Neuronal stem cell (in vitro differentiated cells): ENCODE measurements at places on chromosomes 5 and 9.

GRCh38 chr5:10339958-10340357, 13.5 kb upstream of the MARCHF6 start:
- no peak for DNase-seq

- DNase-seq, result no peak
These were observed 18.0 kb downstream of the DAPK1 start for GRCh38 chr9:87515588-87516221.

DNA sequence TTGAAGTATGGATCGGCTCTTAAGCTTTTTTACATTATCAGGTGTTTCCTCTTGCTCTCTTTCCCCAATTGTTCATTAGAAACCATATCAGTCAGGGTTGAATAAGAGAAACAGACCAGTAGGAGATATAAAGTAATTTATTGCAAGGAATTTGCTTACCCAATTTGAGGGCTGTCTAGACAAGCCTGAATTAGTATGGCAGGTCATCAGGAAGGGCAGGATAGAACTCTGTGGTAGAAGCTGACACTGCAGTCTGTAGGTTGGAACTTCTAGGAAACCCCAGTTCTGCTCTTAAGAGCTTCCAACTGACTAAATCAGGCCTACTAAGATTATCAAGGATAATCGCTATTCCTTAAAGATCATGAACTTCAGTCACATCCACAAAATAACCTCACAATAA, 24.3 kb downstream of the ISOC1 start:
- no peak for DNase-seq

- DNase-seq, result no peak
These were observed 143.6 kb upstream of the CCNG1 start for GRCh38 chr5:163293836-163294235.

GRCh38 chr9:108831496-108832178, 24.1 kb downstream of the ACTL7B start:
- DNase-seq, result no peak

GRCh38 chr5:15655683-15656082, 155.7 kb downstream of the FBXL7 start:
- DNase-seq, result no peak

GRCh38 chr5:121949885-121950284, 11.9 kb upstream of the SRFBP1 start:
- DNase-seq, result peak; percentile 30

DNA sequence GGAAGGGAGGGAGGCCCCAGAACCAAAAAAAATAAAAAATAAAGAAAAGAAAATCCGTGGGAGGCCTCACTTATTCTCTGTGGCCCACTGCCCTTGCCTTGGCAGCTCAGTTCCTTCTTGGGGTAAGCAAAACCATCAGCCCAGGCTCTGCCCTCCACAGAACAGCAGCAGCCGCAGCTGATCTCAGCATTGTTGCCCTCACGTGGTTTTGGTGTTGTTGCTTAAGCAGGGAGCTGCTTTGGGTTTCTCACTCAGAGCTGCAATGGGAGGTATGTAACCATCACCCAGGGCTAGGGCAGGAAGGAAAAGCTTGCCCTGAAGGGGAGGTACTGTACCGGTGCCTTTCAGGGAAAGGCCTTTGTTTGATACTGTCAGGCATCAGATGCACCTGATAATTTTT, 374.7 kb upstream of the WWC1 start:
- no peak for DNase-seq

DNA sequence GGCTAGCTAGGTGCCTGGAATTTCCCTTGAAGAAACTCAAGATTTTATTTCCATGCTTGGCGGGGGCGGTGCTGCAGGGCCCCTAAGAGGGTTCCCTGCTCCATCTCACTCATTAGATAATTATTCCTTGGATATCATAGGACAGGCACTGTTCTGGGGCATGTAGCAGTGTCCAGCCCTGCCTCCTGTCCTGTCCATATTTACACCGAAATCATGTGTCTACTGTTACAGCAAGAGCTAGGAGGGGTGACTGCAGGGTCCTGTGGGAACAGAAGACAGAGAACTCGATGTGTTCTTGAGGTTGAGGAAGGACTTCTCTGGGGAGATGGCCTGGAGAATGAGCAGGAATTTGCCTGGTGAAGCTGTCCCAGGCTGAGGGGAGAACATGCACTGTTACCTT, 96.6 kb downstream of the CYFIP2 start:
- DNase-seq, result no peak

- DNase-seq, result no peak
These were observed 364 bp upstream of the SFXN1 start for GRCh38 chr5:175478008-175478383.

GRCh38 chr5:109676920-109677319, 12.8 kb upstream of the MAN2A1 start:
- DNase-seq, result no peak

GRCh38 chr5:141935538-141935937, 11.9 kb downstream of the DELE1 start:
- no peak for DNase-seq

GRCh38 chr9:133421615-133422542, at the start of gene ADAMTS13:
ADAMTS13 (plus strand) TSS chr9:133422367; CDS start chr9:133422444, 77 bp downstream.
- DNase-seq, result no peak

GRCh38 chr9:94985649-94986048, 259.1 kb downstream of the AOPEP start:
- no peak for DNase-seq

DNA sequence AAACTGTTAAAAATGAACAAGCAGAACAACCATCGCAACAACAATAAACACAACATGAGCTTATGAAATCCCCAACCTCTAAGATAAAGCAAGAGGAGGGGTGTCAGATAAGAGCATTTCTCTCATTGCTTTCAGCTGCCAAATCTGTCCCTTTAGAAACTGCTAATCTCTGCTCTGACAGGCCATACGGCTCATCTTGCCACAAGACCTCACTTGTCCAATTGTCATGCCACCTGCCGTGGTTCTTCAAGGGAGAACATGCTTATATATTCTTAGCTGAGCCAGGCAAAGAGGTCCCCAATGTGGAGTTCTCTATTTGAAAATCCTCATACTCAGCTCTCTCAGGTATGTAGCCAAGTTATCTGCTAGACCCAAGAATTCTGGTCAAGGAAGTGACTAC, 405.0 kb upstream of the TNC start:
- no peak for DNase-seq

GRCh38 chr9:21684831-21685362, 117.5 kb upstream of the MTAP start:
- no peak for DNase-seq

GRCh38 chr9:25260046-25260445, 418.2 kb downstream of the TUSC1 start:
- no peak for DNase-seq

GRCh38 chr9:117415358-117415914, 579 bp upstream of the ASTN2 start:
- DNase-seq, result no peak

DNA sequence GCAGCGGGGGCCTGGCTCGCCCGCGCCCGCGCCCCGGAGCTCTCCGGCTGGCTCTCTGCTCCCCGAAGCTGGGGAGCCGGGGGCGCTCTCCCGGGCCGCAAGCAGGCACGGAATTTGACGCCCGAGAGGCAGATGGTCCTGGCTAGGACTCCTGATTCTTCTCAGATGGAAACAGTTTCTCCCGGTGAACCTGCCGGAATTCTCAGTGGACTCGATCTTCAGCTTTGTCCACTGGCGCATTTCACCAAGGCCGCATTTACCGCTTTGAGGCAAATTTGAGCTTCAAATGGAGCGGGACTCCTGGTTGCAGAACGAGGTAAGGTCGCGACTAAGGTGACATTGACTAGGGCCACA, 305.7 kb upstream of the KCNN2 start:
- DNase-seq, result no peak

- no peak for DNase-seq
These were observed 57.9 kb downstream of the TGFBR1 start for GRCh38 chr9:99162759-99163364.

GRCh38 chr5:39779831-39780230, 355.1 kb upstream of the DAB2 start:
- DNase-seq, result no peak

DNA sequence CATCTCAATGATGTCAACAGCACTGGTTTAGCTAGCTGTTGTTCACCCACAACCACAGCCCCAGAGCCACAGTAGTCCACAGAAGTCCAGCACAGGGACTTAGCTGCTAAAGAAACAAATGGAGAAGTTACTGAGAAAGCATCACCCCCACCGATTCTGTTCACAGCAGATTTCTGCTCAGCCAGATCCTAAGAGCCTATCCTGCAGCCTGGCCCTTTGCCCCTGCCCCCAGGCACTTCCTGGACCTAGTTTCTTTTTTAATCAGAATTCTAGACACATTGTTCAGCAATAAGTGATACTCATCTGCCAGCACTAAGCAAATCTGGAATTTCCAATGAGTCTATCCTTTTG, 7.4 kb downstream of the B4GALT1 start:
- DNase-seq, result no peak

DNA sequence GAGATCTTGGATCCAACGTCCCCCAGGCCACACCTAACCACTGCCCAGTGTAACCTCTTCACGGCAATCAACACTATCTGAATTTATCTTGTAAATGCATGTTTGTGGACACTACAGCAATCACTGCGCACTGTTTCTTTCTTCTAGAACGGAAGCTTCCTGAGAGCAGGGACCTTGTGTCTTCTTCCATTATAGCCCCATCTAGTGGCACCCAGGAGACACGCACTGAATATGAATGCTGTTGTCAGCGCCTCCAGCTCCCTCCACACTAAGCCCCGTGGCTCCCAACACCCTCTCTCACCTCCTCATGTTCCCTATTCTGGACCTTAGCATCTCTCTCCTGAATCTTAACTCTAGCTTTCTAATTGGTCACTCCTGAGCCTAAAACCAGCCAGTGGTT, 72.7 kb downstream of the SMIM23 start:
- no peak for DNase-seq

DNA sequence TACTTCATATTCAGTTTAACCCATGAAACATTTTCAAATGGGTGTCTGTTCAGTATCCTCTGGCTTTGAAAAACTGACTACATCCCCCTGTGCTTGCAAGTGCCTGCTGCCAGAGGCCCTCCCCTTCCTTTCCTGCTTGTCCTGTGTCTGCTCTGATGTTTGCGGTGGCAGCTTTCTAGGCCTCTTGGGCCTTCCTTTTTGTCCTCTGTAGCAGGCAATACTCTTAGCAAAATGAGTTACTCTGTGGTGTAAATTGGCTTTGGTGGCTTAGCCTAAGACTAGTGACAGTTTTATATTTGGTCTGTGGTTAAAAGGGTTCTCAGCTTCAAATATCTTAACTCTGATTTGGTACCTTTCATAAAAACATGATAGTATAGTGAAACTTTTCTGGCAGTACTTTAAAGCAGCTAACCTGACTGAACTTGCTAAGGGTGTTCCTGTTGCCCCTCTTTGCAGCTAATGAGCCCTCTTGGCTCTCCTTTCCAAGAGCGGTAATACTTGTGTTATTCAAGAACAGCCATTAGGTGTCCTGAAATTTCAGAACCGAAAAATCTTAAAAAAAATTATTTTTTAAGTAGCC, 76.6 kb downstream of the GOLM1 start:
- no peak for DNase-seq

DNA sequence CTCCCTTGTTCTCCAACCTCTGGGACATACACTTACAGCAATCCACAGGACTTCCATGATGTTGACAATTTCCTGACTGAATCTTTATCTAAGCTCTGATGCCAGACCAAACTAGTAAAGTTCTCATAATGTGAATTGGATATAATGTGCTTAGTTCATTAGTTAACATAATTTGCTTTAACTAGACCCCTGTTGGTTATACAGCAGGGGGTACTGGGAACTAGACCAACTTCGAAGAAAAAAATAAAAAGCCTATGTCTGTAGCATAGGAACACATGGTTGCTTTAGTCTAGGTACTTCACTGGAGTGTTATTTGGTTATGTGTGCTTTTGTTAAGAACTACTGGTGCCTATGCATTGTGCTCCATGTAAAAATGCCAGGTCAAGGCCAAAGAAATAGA, 173.8 kb downstream of the ADAMTS6 start:
- DNase-seq, result no peak

DNA sequence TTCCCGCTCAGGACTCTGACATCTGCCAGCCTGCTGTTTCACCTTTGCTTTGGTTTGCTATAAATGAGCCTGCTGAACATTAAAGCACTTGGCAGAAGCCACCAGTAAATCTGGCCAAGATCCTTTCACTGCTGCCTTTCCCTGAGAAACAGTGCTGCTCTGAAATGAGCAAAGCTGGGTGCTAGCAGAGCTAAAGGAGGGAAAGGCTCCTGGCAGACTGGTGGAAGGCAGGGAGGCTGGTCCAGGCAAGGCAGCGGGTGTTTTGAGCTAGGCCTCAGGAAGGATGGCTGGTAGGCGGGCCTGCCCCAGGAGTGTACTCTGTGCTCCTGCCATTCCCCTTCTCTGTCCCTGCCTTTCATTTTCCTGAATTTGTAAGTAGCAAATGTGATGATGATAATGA, 52.5 kb upstream of the PTGS1 start:
- DNase-seq, result no peak

DNA sequence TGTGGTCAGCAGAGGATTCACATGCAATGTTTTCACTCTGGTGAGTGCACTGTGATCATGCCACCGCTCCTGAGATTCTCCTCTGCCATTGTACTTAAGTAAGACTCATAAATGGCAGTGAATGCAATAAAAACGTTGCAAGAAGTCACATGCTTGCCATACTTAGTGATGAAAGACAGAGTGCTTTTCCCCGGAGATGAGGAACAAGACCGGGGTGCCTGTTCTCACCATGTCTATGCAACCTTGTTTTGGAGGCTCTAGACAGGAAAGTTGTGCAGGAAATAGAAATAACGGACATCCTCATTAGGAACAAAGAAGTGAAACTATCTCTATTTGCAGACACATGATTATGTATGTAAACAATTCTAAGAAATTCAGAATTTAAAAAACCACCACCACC, 84.7 kb upstream of the IRX2 start:
- DNase-seq, result no peak

DNA sequence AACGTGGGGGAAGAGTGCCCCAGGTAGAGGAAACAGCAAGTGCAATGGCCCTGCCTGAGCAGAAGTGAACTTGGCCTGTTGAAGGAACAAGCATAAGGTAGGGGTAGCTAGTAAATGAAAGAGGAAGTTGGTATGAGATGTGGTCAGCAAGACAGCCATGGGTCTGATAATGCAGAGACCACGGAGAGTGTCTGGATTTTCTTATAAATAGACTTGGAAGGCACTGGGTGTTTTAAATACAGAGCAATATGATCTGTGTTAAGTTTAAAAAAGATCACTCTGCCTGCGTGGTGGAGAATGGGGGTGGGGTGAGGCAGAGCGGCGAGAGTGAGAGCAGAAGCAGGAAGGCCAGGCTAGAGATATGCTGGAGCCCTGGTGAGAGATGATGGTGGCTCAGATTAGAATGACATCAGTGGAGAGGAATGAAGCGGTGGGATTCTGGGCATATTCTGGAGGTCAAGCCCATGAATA, 4.2 kb downstream of the ADAM19 start:
- DNase-seq, result no peak

DNA sequence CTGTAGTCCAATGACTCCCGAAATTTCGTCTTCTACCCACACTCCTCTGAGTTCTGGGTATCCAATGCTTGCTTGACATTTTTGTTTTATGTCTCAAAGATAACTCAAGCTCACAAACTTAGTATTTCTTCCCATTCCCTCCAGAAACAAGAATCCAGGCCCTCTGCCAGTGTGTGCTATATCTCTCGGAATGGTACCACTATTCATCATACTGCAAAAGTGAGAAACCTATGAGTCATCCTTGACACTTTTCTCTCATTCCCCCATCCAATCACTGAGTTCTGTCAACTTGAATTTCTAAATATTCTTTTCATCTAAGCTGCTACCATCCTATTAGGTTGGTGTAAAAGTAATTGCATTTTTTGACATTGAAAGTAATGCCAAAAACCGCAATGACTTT, 9.8 kb downstream of the SLC12A2 start:
- DNase-seq, result no peak

GRCh38 chr9:76638001-76638400, 126.2 kb upstream of the PCA3 start:
- DNase-seq, result no peak

- DNase-seq, result no peak
These were observed 7.3 kb downstream of the ARAP3 start for GRCh38 chr5:141674747-141675146.
